ENCODE measurements at places on chromosomes 6 and 20. TPM values are rescaled to one million over a fixed set of nuclear protein-coding genes. Genes with fewer than 3 reads are reported as not detected.

The GFOD1 gene
- 10.3 TPM for total RNA-seq

The SMAP1 gene
- 19.6 TPM for total RNA-seq

The HAO1 gene
- not detected for total RNA-seq

- no peaks in the 10 kb centered on the region for H3K27me3 ChIP-seq
- H3K4me3 ChIP-seq: no peak overlapping the region
- H3K4me1 ChIP-seq: peaks cover 8% of the 10 kb centered on the region
- DNase-seq: no peak
Observed at GRCh38 chr6:44453146-44453545, 65.6 kb downstream of the CDC5L start.

DNA sequence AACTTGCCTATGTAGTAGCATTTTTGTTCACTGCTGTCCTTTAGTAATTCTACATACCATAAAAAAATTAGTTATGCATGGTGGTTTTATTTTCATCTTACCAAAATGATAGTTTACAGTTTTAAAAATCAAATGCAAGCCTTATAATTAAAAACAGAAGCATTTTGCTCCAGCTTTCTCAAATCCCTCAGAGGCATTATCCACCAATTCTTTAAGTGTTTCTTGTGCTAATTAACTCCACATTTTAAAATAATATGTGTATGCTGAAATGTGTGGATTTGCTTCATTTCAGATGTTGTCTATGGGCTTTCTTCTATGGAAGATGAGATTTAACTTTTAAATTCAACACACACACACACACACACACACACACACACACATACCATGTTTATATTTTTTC, 49.3 kb downstream of the PCSK2 start:
- H3K27ac ChIP-seq: no peak overlapping the region
- no peaks in the 10 kb centered on the region for H3K27me3 ChIP-seq
- DNase-seq: no peak
- H3K4me3 ChIP-seq: no peak overlapping the region
- no peaks in the 10 kb centered on the region for H3K4me1 ChIP-seq
- no peaks in the 10 kb centered on the region for H3K36me3 ChIP-seq

Data from K562 (cell line).